ENCODE measurements at places on chromosomes 16 and 17. TPM values are rescaled to one million over a fixed set of nuclear protein-coding genes. Genes with fewer than 3 reads are reported as not detected.

GRCh38 chr17:68734187-68734900, 133.2 kb upstream of the FAM20A start:
- peaks cover 7% of the 10 kb centered on the region for H3K4me1 ChIP-seq
- no peak for DNase-seq
- no peaks in the 10 kb centered on the region for H3K36me3 ChIP-seq

- no peak overlapping the region for H3K4me3 ChIP-seq
- H3K27me3 ChIP-seq, result no peaks in the 10 kb centered on the region
- peaks cover 60% of the 10 kb centered on the region for H3K36me3 ChIP-seq
Measured at GRCh38 chr17:82565551-82565950, 46.0 kb downstream of the FOXK2 start.

DNA sequence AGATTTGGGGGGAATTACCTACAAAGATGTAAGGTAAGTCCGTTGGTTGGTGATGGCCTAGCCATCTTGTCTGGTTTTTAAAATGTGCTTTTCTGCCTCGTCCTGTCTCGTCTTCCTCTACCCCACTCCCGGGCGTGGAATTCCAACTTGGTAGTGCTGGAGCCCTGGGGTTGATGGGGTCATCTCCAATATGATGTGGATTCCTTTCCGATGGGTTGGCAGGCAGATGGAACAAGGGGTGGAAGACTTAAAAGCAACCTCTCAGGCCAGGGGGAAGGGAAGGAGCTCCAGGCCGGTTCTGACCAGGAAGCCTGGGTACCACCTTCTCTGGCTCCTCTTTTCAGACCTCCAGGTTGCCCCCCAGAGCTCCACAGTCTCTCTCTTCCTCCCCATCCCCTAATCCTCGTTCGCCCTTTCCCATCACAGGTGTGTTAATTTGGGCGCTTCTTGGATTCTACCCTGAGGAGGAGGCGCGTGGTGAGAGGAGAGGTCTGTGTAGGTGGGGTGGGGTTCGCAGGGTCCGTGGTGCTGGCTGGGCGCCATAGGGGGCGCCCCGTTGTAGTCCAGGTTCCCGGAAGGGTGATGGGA, 5.1 kb upstream of the HOXB2 start:
- no peaks in the 10 kb centered on the region for H3K36me3 ChIP-seq
- H3K4me3 ChIP-seq, result no peak overlapping the region
- no peaks in the 10 kb centered on the region for H3K27me3 ChIP-seq

DNA sequence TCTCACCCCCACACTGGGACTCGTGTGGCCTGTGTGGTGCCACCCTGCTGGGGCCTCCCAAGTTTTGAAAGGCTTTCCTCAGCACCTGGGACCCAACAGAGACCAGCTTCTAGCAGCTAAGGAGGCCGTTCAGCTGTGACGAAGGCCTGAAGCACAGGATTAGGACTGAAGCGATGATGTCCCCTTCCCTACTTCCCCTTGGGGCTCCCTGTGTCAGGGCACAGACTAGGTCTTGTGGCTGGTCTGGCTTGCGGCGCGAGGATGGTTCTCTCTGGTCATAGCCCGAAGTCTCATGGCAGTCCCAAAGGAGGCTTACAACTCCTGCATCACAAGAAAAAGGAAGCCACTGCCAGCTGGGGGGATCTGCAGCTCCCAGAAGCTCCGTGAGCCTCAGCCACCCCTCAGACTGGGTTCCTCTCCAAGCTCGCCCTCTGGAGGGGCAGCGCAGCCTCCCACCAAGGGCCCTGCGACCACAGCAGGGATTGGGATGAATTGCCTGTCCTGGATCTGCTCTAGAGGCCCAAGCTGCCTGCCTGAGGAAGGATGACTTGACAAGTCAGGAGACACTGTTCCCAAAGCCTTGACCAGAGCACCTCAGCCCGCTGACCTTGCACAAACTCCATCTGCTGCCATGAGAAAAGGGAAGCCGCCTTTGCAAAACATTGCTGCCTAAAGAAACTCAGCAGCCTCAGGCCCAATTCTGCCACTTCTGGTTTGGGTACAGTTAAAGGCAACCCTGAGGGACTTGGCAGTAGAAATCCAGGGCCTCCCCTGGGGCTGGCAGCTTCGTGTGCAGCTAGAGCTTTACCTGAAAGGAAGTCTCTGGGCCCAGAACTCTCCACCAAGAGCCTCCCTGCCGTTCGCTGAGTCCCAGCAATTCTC, 27.4 kb downstream of the STH start:
- no peak overlapping the region for H3K4me3 ChIP-seq
- H3K27me3 ChIP-seq, result no peaks in the 10 kb centered on the region
- no peak overlapping the region for H3K27ac ChIP-seq
- no peaks in the 10 kb centered on the region for H3K4me1 ChIP-seq

- DNase-seq, result no peak
- H3K27me3 ChIP-seq, result no peaks in the 10 kb centered on the region
- H3K4me1 ChIP-seq, result peaks cover 15% of the 10 kb centered on the region
- H3K4me3 ChIP-seq, result peak overlapping the region; percentile 99
- peaks cover 74% of the 10 kb centered on the region for H3K36me3 ChIP-seq
- H3K27ac ChIP-seq, result peak overlapping the region; percentile 100
Measured at GRCh38 chr17:38851434-38851833, 2.1 kb downstream of the RPL23 start.

GRCh38 chr17:39174920-39175694, 9.1 kb upstream of the ARL5C start:
- no peak overlapping the region for H3K4me3 ChIP-seq
- H3K36me3 ChIP-seq, result peaks cover 27% of the 10 kb centered on the region
- H3K27ac ChIP-seq, result no peak overlapping the region
- peaks cover 6% of the 10 kb centered on the region for H3K4me1 ChIP-seq
- DNase-seq, result peak; percentile 73

AGRP gene
- not detected for total RNA-seq

KRTAP3-2 gene
- total RNA-seq, result not detected

TLCD3B gene
- total RNA-seq, result 0.21 TPM

Measured in MCF 10A (cell line).